ENCODE measurements at places on chromosomes 3 and 15.

GRCh38 chr15:84653584-84653909, 536 bp downstream of the WDR73 start:
- no peak for ATAC-seq

- ATAC-seq = peak; percentile 74
These were observed 138.1 kb downstream of the TMCO5A start for GRCh38 chr15:38072348-38073177.

DNA sequence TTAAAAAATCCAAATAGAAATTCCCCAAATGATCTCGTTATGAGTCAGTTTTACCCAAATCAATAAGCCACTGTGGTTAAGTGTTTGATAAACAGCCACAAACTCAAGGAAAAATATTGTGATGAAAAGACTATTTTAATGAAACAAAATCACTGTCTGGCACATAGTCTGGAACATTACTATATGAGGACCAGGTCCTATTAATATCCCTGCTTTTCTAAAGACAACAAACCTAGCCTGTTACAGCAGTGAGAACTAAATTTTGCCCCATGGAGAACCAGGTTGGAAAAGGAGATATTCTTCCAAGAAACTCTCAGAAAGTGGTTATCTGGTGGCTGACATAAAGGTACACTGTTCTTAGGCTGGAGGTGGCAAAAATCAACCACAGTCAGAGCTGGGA, 27.7 kb upstream of the ZNF385D start:
- ATAC-seq = no peak

- ATAC-seq = no peak
These were observed 213.9 kb upstream of the PFN2 start for GRCh38 chr3:150184426-150185071.

GRCh38 chr3:32180141-32180784, 58.2 kb upstream of the CMTM8 start:
- no peak for ATAC-seq

DNA sequence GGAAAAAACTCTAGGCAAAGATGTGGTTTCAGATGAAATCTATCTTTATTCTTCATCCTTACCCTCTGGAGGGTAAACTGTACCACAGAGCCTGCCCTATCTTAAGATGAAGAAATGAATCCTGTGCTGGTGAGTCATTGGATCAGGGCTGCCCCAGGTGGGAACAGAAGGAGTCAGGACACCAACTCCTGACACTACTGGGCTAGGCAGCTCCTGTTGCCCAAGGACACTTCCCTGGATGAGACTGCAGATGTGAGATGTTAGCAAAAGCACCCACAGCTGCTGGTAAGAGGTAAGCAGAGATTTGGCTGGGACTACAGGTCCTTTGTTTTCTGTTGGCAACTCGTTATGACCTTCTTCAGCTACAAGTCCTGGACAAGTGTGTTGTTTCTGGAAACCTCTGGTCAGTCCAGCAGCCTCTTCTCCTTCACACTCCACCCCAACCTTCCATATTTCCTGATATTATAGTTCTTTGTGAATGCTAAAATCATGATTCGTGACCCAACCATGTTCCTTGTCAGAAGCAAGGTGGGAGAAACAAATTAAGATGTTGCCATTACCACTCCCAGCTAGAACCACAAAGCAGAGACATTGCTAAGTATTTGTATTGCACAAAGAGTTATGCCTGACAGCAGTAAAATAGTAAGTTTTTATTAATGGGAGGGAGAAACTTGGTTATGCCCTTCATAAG, 104.2 kb upstream of the TGFBR2 start:
- no peak for ATAC-seq

DNA sequence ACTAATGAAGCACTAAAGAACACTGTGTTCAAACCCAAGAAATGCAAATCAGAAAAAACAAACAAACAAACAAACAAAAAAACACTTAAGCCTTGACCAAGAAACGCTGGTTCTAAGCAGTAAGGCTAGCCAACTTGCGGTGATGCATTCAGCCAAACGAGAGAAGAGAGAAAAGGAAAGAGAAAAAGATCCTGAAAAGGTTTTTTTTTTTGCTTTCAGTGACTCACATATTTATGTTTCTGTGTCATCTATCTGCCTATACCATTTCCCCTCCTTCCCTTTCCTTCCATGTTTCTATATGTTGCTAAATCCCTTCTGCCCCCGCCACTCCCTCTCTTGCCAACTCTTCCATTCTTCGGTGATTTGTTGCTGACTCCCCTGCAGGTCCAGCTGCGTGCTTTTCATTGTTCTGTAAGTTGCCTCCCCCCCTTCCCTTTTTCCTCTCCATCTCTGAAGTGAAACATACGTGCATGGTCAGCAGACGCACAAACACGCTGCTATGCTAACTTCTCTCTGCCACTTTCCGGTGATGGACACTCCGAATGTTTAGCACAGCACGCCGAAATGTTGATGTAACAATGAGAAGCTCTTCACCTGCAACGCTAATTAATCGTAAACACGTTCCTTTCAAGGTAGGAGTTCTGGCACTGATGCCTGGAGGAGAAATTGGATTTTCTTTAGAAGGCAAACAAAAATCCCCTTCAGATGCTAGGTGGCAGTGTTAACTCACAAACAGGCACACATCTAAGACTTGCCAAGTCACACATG, 154.4 kb downstream of the TUSC7 start:
- ATAC-seq = no peak
